CD4-positive, alpha-beta T cell (primary cell): ENCODE measurements at places on chromosomes 7 and 10.

GRCh38 chr10:100788002-100788903 lies 42.9 kb downstream of the PAX2 start:
- DNase-seq = no peak

- no peak for DNase-seq
These were observed 17.8 kb downstream of the SCD start for GRCh38 chr10:100364735-100365391.

- DNase-seq = no peak
These were observed 1.4 kb downstream of the HYAL4 start for GRCh38 chr7:123846217-123846891.

DNA sequence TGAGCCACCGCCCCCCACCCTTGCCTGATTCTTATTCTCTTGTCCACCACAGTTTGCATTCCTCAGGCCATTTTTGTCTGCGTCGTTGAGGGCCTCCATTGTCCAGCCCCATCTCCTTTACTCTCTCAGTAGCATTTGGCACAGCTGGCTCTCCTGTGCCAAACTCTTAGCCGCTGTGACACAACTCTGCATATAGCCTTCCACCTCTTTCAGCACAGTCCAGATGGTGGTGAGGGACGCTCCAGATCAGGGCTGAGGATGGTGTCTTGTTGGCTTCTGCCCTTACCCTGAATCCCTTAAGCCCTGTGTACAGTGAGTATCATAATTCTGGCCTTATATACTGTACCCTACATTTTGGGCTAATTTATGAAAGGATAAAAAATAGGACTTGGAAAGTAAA lies 45.6 kb downstream of the BMPR1A start:
- DNase-seq = no peak
